ENCODE measurements at places on chromosomes 2 and 18.

GRCh38 chr2:72754628-72755320 lies 71.1 kb downstream of the EXOC6B start:
- no peak for DNase-seq

GRCh38 chr2:260507-261161 lies 3.2 kb downstream of the SH3YL1 start:
- no peak for DNase-seq

GRCh38 chr18:34915046-34915445 lies 126.2 kb upstream of the MAPRE2 start:
- no peak for DNase-seq

DNA sequence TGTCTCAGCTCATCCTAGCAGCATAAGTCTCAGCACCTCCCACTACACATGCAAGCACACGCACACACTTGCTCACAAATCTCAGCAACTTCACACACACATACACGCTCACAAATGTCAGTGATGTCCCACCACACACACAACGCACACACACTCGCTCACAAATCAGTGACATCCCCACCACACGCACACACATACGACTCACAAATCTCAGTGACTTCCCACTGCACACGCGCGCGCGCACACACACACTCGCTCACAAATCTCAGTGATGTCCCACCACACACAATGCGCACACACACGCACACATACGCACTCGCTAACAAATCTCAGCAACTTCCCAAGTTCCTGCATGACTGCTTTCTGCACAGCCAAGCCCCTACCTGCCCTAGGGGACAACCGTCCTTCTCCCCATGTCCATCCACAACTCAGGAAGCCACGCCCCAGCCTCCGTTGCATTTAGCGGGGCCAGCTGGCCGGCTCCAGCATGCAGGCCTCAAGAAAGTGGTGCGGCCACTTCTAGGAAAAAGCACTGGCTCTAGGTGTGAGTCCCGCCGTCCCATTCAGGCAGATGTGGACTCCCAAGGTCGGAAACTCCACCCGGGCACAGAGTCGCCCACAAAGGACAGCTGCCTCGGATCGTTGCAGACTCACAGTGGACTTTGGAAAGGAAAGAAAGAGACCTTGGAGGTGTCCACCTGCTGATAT lies 180.1 kb upstream of the SALL3 start:
- DNase-seq: no peak

GRCh38 chr2:240343548-240343947 lies 91.9 kb upstream of the GPC1 start:
- DNase-seq: no peak

DNA sequence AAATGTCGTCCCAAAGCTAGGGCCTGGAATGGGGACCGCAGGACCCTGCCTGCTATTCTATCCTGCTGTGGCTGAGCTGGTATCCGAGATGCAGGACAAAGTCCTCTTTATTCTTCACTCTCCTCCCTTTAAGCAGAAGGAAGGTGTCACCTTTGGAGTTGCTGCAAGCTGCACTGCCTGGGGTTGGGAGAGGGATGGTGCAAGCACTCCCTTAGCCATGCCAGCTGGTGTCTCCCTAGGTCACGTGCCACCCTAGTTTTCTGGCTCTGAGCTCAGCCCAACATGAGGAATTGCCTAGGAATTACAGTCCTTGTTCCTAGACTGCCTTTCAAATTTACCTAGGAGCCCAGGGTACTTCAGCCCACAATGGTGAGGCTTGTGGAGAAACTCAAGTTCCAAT lies 21.4 kb upstream of the FAM228A start:
- no peak for DNase-seq
